DND-41 (cell line): ENCODE measurements at places on chromosomes 3 and 15.
A peak's percentile ranks its signal among the peaks of the same experiment; 100 is the strongest.

- no peak overlapping the region for H3K4me3 ChIP-seq
- no peaks in the 10 kb centered on the region for H3K36me3 ChIP-seq
- H3K27ac ChIP-seq, result no peak overlapping the region
- no peaks in the 10 kb centered on the region for H3K27me3 ChIP-seq
- peaks cover 5% of the 10 kb centered on the region for H3K4me1 ChIP-seq
Measured at GRCh38 chr3:81871358-81872155, 110.1 kb upstream of the GBE1 start.

- H3K27me3 ChIP-seq, result no peaks in the 10 kb centered on the region
- H3K4me3 ChIP-seq, result no peak overlapping the region
- H3K4me1 ChIP-seq, result no peaks in the 10 kb centered on the region
- DNase-seq, result no peak
- no peaks in the 10 kb centered on the region for H3K36me3 ChIP-seq
Measured at GRCh38 chr15:71192816-71193215, 77.5 kb downstream of the THSD4 start.

DNA sequence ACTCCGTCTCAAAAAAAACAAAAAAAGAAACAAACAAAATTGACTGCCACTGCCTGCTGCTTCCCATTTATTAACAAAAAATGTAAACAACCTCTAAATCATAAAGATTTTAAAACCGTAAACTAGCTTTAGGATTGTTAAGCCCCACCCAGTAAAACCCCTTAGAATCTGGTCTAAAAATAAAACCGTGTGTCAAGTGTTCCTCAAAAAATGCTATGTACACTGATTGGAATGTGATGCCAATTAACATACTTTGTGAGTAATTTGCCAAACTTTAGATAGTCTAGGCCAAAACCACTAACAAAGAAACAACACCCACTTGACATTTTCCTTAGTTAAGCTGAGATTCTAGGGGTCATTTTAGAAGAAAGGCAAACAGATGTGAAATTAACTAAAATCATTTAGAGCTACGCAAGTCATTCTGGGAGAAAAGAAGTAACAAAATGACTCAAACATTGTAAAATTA lies 5.3 kb downstream of the RAF1 start:
- H3K4me1 ChIP-seq, result peaks cover 40% of the 10 kb centered on the region
- DNase-seq, result no peak
- H3K36me3 ChIP-seq, result peaks cover 5% of the 10 kb centered on the region; the same call in 1 of the 2 replicates
- no peaks in the 10 kb centered on the region for H3K27me3 ChIP-seq
- H3K4me3 ChIP-seq, result no peak overlapping the region

DNA sequence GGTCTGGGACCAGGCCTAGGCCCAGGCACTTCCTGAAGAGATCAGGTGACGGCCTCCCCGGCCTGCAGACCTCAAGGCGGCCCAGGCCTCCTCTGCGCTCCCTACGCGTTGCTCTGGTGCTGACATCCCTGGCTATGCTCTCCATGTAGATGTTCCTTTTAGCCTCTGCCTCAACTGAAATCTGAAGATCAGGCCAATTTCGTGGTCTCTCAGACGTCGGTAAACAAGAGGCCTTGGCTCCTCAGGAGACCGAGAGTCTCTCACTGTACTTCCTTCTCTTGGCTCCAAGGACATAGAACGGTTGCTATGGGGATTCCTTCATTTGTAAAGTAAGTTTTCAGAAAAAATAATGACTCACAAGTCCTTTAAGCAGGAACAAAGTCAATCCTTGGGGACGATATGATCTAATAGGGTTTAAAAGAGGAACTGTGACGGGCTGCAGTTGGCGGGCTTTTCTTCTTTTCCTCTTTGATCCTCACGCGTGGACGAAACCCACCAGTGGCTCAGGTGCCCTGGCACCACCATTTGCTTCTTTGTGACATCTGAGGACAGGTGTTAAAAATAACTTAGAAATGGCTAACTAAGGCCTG lies 55.6 kb upstream of the CGNL1 start:
- DNase-seq, result no peak
- peaks cover 33% of the 10 kb centered on the region for H3K4me1 ChIP-seq
- H3K4me3 ChIP-seq, result no peak overlapping the region
- H3K36me3 ChIP-seq, result no peaks in the 10 kb centered on the region
- no peak overlapping the region for H3K27ac ChIP-seq

DNA sequence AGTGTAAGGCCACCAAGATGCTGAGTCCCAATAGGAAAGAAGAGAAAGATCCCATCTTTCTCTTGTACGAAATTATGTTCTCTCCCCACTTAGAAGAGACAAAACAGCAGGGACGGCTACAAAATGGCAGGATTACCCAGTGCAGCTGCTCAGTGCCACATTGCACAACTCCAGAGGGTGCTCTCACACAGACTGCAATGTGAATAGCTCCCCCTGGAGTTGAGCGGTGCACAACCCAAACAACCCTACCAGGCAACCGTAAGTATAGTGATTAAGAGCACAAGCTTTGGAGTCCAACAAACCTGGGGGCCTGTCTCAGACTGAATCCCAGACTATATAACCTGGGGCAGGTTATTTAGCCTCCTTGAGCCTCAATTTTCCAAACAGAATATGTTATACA lies 3.1 kb upstream of the BHLHE40 start:
- H3K4me3 ChIP-seq, result no peak overlapping the region
- no peaks in the 10 kb centered on the region for H3K27me3 ChIP-seq
- peak overlapping the region; percentile 99 for H3K27ac ChIP-seq
- H3K4me1 ChIP-seq, result peaks cover 33% of the 10 kb centered on the region
- H3K36me3 ChIP-seq, result peaks cover 15% of the 10 kb centered on the region

- peaks cover 10% of the 10 kb centered on the region for H3K27me3 ChIP-seq
- no peak for DNase-seq
- H3K4me1 ChIP-seq, result no peaks in the 10 kb centered on the region
- H3K27ac ChIP-seq, result no peak overlapping the region
Measured at GRCh38 chr3:171932153-171932611, 89.0 kb downstream of the TMEM212 start.

DNA sequence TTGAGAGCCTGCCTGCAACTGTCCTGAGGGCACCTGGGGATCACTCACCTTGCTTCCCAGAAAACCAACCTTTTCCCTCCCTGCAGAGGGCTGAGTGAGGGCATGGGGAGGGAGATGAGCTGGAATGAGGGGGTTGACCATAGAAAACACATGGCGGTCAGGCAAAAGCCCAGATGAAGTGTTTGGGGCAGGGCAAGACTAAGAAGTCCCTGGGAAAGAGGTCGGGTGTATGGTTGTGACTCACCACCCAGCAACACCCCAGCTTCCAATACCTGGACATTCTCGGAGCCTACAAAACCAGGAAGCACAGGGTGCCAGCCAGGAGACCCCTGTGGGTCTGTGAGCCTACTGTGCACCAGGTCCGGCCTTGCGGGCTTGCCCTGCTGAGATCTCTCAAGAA lies 95.3 kb upstream of the ATP2B2 start:
- peaks cover 9% of the 10 kb centered on the region for H3K4me1 ChIP-seq
- H3K36me3 ChIP-seq, result no peaks in the 10 kb centered on the region
- no peak for DNase-seq
- H3K27me3 ChIP-seq, result peaks cover 2% of the 10 kb centered on the region
- H3K4me3 ChIP-seq, result no peak overlapping the region

DNA sequence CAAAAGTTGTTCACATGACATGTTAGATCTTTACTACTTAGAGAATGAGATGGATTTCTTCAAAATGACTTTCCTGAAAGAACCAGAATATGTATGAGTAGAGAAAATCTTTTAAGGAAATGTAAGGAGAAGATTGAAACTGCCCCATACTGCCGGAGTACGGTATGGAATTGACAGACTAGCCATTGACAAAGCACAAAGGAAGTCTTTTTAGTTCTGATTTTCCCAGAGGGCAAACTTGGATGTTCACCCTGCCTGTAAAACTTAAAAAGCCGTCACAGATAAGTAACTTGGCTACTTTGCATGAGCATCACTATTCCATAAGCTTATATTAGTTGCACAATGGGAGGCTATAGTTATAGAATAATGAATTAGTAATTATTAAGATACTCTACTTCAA lies 93.8 kb downstream of the NECTIN3 start:
- H3K27me3 ChIP-seq, result no peaks in the 10 kb centered on the region
- no peak for DNase-seq
- H3K27ac ChIP-seq, result no peak overlapping the region
- no peaks in the 10 kb centered on the region for H3K4me1 ChIP-seq

GRCh38 chr15:48641416-48641815 lies 4.1 kb downstream of the FBN1 start:
- no peak for DNase-seq
- no peak overlapping the region for H3K4me3 ChIP-seq
- H3K27ac ChIP-seq, result no peak overlapping the region
- H3K4me1 ChIP-seq, result peaks cover 28% of the 10 kb centered on the region
- no peaks in the 10 kb centered on the region for H3K36me3 ChIP-seq

DNA sequence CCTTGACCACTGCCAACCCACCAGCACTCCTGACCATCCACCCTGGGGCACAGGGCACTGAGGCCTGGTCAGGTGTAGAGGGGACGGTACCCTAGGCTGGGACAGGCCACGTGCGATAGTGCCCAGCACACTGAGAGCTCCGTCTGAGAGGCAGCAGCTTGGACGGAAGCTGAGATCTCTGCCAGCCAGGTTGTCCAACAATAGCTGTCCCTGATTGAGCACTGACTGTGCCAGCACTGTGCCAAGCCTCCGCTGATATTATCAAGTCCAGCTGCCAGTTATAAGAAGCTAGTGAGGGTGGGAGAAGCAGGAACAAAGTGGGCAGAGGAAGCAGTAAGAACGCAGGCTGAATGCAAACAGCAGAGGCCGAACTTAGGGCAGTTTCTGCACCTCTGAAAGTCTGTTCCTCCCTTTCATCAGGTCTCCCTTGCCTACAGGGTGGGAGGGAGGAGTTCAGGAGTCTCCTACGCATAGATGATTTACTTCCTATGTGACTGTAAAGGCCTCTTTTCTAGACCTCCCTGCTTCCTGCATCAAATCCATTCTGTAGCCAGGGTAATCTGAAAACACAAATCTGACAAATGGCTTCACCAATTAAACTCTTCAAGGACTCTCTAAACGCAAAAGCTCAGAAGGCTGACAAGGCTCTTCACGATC lies 29.7 kb downstream of the MRPS11 start:
- H3K27ac ChIP-seq, result no peak overlapping the region
- no peak overlapping the region for H3K4me3 ChIP-seq
- no peak for DNase-seq
- no peaks in the 10 kb centered on the region for H3K4me1 ChIP-seq

DNA sequence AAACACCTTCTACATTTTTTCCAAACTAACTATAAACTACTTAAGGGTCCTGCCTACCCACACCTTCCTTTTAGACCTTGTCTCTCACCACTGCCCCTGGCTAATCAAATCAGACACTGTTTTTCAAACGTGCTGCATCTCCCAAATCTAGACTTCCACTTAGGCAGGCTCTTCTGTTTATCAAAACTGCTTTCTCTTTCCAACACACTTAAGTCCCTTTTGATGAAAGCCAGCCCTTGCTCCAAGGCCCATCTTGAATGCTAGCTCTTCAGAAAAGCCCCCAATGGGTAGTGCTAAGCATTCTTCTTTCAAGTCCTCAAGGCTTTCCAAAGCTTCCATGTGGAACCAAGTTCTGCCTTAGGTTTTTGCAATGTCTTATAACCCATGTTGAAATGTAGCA lies 888.3 kb downstream of the TUSC7 start:
- H3K36me3 ChIP-seq, result no peaks in the 10 kb centered on the region
- H3K4me3 ChIP-seq, result no peak overlapping the region
- no peaks in the 10 kb centered on the region for H3K27me3 ChIP-seq
- no peak for DNase-seq
- H3K27ac ChIP-seq, result no peak overlapping the region

GRCh38 chr15:74283368-74283767 lies 47.2 kb downstream of the CCDC33 start:
- H3K27ac ChIP-seq, result no peak overlapping the region
- no peak for DNase-seq
- H3K36me3 ChIP-seq, result no peaks in the 10 kb centered on the region
- no peaks in the 10 kb centered on the region for H3K4me1 ChIP-seq
- no peaks in the 10 kb centered on the region for H3K27me3 ChIP-seq

DNA sequence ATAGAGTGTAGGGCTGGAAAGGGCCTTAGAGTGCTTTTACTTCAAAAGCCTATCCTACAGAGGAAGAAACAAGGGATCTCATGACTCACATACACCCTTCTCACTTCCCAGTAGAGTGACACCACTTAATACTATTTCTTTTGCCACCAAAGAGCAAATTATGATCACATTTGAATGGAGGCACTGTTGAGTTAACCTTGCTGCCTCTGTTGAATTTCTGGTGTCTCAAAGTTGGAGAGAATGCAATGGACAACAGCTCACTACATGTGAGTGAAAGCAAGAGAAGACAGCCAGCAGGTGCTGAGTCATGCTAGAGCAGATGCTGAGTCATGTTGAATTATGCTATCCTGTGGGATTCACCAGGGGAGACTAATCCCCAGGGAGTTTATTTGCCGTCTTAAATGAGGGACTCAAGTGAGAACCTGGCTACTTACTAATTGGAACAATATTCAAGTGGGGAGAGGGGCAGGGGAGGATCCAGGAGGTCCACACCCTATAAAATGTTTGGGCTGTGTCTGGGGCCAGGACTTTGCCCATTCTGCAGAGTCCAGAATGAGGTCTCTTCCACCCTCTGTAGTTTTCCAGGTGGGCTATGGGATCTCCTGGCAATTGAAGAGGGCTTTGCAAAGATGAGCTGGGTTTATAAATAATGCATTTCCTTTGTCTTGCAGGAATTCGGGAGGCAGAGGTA lies 35.8 kb downstream of the ST8SIA2 start:
- H3K36me3 ChIP-seq, result no peaks in the 10 kb centered on the region
- H3K4me3 ChIP-seq, result no peak overlapping the region
- H3K4me1 ChIP-seq, result no peaks in the 10 kb centered on the region
- no peak for DNase-seq

- H3K4me3 ChIP-seq, result no peak within 1 kb of the TSS
- no peaks in the 10 kb centered on the region for H3K4me1 ChIP-seq
- H3K27me3 ChIP-seq, result peaks cover 3% of the 10 kb centered on the region
- no peak within 1 kb of the TSS for H3K27ac ChIP-seq
- no peak for DNase-seq
Measured at GRCh38 chr3:159839561-159840379, 148.9 kb upstream of the IL12A start.

DNA sequence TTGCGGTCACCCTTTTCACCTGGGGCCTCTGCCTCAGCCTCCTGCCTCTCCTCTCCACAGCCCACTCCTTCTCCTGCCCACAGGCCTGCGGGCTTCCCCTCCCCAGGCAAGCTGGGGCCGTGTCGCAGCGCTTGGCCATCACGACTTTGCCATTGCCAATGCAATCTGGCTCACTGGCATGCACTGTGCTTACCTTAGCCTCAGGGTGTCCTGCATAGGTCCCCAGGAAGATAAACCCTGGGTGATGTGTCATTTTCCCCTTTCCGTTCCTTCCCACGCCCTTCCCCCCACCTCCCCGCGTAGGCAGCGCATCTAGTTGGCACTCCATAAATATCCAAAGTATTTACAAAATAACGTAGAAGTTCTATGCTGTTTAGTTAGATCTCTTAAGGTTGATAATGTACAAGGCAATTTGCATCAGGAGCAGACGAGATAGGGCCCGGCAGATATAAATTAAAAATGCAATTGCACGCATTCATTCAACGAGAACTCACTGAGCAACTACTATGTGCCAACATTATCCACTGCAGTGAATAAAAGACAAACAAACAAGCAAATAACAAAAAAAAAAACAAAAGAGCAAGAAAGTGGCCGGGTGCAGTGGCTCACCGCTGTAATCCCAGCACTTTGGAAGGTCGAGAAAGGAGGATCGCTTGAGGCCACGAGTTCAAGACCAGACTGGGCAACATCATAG lies 973 bp upstream of the COPG1 start:
- peak overlapping the region; percentile 86 for H3K27ac ChIP-seq
- no peaks in the 10 kb centered on the region for H3K27me3 ChIP-seq
- peak overlapping the region; percentile 77 for H3K4me3 ChIP-seq
- peaks cover 26% of the 10 kb centered on the region for H3K4me1 ChIP-seq
- no peak for DNase-seq
